ENCODE measurements at places on chromosomes 3 and 15.

DNA sequence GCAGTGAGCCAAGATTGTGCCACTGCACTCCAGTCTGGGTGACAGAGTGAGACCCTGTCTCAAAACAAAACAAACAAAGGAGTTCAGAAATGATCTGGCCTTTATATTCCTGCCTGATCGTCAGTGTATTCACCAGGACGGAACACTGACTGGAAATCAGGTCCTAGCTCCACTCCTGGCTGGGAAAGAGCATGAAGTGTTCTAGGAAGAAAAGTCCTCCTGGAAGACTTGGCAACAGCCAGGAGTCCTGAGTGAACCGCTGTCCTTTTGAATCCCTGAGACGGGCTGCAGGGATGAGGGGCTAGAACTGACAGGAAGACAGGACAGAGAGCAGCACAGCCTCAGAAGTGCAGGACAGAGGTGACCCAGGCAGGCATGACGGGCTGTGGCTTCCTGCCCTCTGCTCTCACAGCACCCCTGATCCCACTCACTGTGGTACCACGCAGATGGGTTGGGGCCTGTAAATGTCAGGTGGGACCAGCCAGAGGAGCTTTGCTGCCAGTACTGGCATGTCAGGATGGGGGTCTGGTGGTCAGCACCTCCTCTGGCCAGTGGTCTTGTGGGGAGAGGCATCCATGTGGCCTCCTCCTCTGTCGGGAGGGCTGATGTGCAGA, 23.5 kb downstream of the FAN1 start:
- no peak for DNase-seq

GRCh38 chr3:76016111-76016510, 230.8 kb upstream of the ZNF717 start:
- DNase-seq: no peak

DNA sequence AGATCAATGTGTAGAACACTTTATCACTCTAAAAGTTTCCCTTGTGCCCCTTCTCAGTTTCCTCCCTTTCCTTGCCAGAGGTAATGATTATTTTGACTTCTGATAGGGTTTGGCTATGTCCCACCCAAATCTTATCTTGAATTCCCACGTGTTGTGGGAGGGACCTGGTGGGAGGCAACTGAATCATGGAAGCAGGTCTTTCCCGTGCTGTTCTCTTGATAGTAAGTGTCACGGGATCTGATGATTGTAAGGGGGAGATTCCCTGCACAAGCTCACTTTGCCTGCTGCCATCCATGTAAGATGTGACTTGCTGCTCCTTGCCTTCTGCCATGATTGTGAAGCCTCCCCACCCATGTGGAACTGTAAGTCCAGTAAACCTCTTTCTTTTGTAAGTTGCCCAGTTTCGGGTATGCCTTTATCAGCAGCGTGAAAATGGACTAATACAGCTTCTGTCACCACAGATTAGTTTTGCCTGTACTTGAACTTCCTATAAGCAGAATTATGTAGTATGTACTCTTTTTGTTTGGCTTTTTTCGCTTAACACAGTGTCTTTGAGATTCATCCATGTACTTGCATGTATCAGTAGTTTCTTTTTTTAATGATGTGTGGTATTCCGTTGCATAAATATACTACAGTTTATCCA, 7.2 kb downstream of the FEM1B start:
- DNase-seq: no peak

DNA sequence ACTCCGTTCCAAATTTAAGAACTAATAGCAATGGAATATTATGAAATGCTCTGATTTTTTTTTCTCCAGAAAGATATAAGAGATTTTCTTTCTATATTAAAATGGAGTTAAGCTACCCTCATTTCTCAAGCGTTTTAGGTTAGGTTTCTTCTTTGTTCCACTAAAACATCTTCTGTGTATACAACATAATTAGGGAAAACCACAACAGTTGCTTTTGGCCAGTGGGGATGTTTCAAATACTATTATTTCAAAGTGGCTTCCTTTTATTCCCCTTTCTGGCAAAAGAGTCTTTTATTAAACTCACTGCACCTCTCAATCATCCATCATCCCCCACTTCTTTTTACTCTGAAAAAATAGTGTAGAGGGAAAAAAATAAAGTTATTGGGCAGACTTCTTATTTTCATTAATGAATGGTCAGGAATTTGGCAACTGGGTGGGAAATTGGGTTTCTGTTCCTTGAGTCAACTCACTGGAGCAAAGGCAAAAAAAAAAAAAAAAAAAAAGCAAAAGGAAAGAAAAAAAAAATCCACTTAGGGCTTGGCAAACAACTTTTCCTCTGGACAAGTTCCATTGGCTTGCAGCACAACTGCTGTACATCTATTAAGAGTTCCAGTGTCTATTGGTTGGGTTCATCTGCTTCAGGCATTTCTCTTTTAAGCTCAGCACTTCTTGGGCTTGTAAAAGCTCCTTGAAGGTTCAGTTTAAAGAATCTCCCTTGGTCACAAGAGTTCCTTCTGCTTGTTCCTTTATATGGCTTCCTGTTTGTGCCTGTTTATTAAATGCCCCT, 963.4 kb downstream of the ROBO1 start:
- DNase-seq: no peak

- peak; percentile 95 for DNase-seq
These were observed 213.2 kb upstream of the PFN2 start for GRCh38 chr3:150183678-150184425.

- DNase-seq: no peak
These were observed 19.2 kb downstream of the RBP2 start for GRCh38 chr3:139457066-139457465.

- no peak for DNase-seq
These were observed 2.9 kb upstream of the USP50 start for GRCh38 chr15:50549326-50549725.

DNA sequence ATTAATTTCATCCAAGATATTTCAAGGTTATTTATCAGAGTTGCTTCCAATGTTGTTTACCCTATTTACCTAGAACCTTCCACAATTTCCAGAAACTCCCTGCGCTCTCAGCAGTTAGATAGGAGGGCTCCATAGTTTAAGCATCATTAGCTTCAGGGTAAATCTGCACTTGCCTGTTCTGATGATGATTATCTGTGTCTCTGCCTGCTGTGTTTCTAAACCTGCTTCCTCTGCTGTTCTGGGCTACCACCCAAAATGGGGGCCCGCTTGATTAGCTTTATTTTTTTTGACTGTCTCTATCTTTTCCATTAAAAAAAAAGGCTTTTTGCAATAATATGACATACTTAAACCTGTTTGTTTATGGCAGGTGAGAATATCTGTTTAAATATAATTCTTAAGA, 472.4 kb downstream of the DIPK2A start:
- no peak for DNase-seq

GRCh38 chr15:28228096-28228495, 93.9 kb downstream of the HERC2 start:
- DNase-seq: no peak

DNA sequence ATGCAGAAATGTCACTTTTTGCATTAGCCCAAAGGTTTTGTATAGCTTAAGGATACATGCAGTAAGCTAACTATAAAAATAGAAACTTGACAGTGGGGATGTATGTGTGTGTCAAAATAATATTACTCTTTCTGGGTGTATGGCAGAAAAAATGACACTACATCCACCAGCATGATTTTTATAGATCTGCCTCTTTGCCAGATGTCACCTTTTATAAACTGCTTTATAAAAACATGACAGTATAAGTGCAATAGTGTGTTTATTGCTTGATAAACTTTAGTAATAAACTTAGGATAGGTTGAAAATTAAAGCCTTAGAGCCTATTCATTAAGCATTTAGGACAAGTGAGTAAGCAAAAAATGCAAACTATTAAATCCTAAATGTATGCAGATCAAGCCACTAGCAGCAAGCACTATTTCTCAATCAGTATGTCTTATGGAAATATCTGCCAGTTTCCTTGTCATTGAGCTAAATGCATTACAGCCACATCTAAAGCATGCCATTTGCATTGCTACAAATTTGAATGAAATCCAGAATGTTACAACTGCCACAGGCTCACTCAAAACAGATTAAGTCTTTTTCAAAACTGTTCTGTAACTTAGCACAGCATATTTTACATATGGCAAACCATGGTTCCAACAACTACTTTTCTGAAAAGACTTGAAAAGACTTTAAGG, 935.0 kb downstream of the FHIT start:
- no peak for DNase-seq

DNA sequence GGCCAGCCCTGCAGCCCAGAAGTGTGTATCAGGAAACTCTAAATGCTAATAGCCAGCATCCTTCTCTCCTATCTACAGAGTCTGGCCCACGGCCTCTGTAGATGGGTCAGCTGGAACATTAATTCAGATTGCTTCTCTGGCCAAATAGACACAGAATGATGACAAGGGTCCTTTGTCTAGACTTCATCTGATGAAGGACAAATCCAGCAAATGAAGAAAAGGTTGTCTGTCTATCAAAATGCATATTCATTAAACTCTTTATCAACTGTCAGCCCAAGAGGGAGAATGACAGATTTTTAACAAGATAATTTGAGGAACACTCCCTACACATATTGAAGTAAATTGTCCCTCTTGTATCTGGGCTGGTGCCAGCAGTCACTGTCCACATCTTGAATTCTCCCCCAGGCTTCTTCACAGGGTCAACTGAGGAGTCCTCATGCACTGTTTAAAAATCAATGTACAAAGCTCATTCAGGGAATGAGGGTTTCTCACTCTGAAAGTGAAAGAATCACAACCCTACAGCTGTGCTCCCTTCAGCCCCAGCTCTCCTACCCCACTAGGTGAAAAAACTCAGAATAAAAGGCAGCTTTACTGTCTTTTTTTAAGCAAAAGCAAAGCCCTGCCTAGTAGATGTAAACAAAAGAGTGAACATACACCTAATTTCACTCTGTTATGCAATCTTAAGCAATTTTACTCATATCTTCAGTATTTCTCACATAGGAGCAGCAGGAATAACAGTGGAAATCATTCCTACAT, 507.7 kb downstream of the IGSF11 start:
- no peak for DNase-seq

DNA sequence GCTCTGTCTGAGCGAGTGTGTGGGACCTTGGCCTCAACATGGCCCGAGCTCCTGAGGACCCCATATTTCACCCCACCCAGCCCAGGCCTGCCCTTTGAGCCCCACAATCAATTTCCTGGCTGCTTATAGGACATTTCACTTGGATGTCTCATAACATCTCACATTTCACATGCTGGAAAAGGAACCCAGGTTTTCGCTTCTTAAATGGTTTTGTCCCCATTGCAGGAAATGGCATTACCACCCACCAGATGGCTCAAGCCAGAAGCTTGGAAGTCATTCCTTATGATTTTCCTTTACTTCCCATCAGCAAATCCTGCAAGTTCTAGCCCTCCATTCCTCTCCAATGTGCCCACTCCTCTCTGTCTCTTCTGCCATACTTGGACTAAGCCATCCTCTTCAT, 14.9 kb downstream of the ITGA11 start:
- DNase-seq: no peak

DNA sequence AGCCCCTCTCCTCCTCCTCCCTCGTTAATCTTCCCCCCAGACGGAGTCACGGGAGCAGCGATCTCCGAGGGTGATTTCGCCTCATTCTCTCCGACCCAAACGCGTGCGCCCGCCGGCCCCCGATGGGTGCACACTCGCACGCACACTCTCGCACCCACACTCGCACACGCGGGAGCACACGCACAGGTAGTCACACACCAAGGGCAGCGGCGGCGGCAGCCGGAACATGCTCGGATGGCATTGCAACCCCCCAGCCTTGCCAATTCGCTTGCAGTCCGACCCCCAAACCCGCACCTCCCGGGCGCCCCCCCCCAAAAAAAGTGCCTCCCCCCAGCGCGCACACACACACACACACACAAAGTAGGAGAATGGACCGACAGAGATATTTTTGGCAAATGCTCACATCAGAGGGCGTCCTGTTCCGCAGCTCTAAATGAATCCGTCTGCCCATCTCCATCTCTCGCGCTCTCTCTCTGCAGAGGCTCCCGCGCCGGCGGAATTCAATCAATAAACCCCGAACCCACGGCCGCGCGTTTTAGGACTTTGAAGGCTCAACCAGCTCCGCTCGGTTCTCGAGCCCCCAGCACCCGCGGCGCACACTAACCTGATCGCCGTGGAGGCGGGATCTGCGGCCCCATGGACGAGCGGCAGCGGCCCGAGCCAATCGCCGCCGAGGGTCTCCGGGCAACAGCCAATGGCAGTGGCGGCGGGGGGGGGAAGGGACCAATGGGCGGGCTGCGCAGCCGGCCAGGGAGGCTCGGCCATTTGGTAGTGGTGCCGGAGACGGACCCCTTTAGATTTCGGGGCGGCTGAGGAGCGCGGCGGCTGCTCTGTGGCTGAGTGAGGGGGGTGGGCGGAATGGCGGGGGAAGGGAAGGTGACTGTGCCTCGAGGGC, at the start of gene ANP32A:
Gene ANP32A, minus strand, starts transcription at position 601 of the 895 bp plus-strand sequence. Its CDS starts 144 bp downstream, at position 457.
- peak; percentile 98 for DNase-seq

- DNase-seq: peak; percentile 32
These were observed at the start of gene ALS2CL for GRCh38 chr3:46693038-46693891. Gene ALS2CL, minus strand, starts transcription at chr3:46693679. Its CDS starts 4,239 bp downstream, at chr3:46689440.

GRCh38 chr3:19146685-19147650, 1.3 kb upstream of the KCNH8 start:
- peak; percentile 92 for DNase-seq

DNA sequence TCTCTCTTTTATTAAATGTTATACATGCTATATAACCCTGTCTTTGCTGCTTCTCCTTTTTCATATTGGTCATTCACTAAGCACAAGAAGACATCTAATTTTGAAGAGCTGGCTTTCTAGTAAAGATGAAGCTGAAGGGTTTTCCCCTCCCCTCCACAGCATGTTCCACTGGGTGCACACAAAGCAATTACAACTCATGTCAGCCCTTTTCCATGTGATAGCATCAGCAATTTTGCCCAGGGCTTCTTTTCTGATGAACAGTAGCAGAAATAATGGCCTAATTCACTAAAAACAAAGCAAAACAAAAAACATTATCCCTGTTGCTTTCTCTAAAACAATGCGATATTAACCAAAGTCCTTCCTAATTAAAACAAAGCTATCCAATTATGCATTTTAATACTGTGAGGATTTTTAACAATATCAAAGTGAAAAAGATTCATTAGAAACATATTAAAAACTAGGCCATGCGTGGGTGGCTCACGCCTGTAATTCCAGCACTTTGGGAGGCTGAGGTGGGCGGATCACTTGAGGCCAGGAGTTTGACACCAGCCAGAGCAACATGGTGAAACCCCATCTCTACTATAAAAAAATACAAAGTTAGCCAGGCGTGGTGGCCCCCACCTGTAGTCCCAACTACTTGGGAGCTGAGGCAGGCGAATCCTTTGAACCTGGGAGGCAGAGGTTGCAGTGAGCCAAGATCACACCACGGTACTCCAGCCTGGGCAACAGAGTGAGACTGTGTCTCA, 12.2 kb upstream of the PIK3R4 start:
- no peak for DNase-seq

DNA sequence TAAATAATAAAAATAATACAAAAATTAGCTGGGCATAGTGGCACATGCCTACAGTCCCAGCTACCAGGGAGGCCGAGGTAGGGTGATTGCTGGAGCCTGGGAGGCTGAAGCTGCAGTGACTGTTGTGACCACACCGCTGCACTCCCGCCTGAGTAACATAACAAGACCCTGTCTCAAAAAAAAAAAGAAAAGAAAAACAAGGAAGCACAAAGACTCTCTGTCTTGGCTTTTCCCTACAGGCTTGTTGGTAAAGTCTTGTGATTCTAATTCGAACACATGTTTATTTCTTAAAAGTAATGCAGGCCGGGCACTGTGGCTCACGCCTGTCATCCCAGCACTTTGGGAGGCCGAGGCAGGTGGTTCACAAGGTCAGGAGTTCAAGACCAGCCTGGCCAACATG, 60.1 kb downstream of the CAPN3 start:
- no peak for DNase-seq
